ENCODE measurements at places on chromosomes 5 and 9.

- DNase-seq: no peak
Observed at GRCh38 chr5:145920542-145921210, 15.7 kb upstream of the SH3RF2 start.

DNA sequence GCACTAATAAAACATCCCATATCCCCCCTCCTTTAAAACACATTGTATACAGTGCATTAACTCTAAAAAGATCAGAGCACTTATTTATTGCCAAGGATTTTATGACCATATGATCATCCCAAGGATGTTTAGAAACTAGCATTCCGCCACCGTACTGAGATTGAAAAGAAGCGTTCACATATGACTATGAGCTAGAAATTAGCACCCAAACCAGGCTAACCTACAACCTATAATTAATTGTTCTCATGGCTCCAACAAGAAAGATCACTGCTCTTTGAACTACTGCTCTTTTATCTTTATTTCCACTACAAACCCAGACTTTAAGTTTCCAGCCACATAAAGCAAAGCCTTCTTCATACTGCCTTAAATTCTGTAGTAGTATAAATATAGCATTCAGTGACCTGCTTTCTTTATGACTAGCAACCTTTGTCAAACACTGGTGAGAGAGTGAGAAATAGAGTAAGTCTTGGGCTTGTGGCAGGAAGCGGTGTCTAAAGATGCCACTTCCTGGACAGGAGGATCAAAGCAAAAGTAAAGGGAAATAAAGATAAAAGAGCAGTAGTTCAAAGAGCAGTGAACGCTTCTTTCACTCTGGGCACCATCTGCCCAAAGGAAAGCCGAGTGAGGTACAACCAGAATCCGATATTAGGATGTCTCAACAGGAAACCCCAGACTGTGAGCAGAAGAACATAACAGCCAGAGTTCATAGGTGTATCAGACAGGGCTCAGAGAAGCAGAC, 151.1 kb upstream of the ERCC6L2 start:
- DNase-seq: no peak

GRCh38 chr9:78130853-78131252, 99.2 kb upstream of the GNAQ start:
- DNase-seq: no peak

DNA sequence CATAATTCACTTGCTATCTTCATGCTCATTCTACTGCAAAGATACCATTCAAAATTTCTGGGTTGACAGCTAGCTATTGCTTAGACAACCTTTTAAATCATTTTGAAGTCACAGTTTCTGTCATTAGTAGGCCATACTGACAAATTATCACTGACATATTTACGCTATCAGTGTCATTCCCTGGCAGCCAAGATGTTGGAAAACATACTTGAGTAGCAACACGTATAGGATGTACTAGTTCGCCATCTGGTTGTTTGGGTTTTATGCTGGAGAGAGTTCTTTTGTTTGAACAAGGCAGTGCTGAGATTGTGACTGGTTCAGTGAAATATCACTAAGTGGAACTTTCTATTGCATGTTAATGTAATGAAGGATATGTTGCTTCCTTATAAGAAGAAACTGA, 621.9 kb downstream of the DTWD2 start:
- no peak for DNase-seq

DNA sequence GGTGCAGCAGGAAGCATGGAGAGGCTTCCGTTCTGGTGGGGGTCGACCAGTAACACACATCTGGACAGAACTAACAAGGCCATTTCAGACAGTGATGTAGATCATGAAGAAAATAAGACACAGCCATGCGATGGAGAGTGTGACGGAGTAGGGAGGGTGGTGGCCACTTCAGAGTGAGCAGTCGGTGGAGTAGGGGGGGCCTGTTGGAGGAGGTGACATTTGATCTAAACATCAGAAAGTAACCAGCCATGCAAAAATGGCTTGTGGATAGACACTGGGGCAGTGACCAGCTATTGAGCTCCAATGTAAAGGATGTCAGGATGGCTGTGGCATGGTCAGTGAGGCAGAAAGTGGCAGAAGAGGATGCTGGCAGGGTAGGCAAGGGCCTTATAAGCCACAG, 65.9 kb downstream of the PPARGC1B start:
- no peak for DNase-seq

DNA sequence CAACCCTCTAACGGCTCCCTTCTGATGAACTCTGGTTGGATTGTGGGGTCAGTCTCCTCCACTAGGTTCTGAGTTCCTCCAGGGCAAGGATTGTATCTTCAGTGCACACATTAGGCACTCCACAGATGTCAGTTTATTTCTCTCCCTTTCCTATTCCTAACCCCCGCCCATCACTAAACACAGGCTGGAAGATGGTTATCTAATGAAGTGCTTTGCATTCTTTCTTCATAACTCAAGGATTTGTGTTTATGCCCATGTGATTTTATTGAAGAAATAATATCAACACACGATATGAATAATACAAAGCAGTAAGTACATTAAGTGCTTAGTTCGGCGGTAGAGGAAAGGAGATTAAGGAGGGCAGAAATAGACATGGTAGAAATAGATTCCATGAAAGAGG, 4.4 kb upstream of the CREBRF start:
- no peak for DNase-seq

Measured in C1 segment of cervical spinal cord (tissue), 14 donors.